Right cardiac atrium (tissue), 5 donors: ENCODE measurements at places on chromosomes 2 and 18. TPM values are rescaled to one million over a fixed set of nuclear protein-coding genes. Genes with fewer than 3 reads are reported as not detected.
A peak's percentile ranks its signal among the peaks of the same experiment; 100 is the strongest.

ITGA4 gene
- total RNA-seq, result 1.4 TPM

ABCG5 gene
- not detected for total RNA-seq

GRCh38 chr2:54290356-54291025, 34.5 kb upstream of the TSPYL6 start:
- DNase-seq, result no peak

OR6B2 gene
- total RNA-seq, result not detected

DNA sequence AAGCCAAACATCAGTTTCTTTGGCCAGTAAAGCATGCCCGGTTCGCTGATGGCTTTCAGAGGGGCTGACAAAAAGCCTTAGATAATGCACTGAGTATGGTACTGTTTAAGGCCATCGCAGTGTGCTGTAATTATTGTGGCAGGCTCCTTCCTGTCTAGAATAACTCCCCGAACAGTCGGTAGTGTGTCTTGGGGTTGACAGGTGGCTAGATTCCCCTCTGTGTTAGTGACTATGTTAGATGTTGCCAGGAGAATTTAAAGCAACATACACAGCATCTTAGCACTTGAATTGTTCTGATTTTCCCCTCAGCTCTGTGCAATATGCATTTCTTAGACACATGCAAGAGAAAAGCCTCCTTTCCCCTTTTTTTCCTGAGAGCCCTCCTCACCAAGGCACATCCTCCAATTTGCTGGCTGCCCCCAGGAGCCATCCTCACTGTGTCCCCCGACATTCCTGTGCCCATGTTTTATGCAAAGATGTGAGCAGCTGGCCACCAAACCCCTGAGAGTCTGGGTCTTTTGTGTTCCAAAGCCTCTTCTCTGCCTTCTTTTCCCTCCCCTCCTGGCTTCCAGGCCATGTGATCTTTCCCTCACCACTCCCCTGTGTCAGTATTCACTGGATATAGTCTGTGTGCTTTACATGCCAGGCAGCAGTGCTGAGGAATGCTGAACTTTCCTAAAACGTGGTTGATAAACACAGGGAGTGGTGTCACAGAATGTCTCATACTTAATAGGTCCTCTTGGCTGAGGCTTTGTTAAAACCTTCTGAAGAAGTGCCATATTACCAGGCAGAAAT, 331.5 kb downstream of the HRH4 start:
- DNase-seq, result no peak

DNA sequence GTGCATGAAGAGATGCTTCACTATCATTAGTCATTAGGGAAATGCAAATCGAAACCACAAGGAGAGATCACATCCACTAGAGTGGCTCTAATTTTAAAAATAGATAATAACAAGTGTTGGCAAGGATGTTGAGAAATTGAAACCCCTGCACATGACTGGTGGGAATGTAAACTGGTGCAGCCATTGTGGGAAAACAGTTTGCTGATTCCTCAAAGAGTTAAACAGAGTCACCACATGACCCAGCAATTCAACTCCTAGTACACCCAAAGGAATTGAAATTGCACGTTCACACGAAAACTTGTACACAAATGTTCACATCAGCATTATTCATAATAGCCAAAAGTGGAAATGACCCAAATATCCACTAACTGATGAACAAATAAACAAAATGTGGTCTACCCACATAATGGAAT, 179.5 kb downstream of the BCL2 start:
- DNase-seq, result no peak

LINC00305 gene
- total RNA-seq, result not detected

- no peak for DNase-seq
Measured at GRCh38 chr2:1137913-1138391, 187.3 kb downstream of the SNTG2 start.

DNA sequence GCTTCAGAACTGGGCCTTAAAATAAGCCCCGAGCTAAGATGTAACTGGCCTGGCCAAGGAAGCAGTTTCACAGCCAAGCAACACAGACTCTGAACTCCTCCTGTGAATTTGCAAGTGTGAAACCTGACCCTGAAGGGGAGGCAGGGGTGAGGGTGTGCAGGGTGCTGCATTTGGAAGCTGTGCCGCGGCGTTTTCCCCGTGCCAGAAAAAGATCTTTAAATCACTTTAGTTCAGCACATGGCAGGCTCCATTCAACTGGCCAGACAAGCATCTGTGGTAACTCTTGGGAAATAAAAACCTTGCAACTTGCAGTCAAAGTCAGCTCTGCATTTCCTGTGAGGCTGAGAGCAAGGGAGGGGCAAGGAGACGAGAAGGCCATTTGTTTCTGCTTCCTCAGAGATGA, 209.3 kb upstream of the SOX11 start:
- no peak for DNase-seq

DNA sequence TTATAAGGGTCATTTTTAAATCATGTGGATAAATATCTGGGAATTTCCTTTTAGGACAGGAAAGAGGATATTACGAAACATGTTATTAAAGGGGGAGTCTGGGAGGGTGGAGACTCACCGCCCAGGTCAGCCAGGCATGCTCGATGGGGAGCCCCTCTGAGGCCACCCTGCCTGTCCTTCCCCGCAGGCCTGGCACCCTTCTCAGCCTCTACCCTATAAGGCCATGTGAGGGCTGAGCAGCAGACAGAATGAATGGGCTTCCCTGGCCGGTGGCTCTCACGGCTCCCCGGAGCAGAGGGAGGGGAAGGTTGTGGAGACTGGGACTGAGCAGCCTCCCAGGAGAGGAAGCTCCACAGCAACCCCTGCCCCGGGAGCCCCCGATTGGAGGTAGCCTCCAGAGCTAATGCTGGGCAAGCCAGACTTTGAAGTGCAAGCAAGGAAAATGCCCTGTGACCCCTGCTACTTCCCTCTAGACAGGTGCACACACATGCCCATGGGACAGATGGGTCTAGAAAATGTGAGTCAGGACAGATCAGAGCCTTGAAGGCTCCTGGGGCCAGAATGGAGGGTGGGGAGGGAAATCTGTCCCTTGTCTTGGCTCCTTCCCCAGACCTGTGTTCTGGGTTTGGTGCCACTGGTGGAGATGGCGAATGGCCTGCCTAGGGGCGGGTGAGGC, 13.2 kb upstream of the ARMC9 start:
- peak; percentile 78 for DNase-seq

DNA sequence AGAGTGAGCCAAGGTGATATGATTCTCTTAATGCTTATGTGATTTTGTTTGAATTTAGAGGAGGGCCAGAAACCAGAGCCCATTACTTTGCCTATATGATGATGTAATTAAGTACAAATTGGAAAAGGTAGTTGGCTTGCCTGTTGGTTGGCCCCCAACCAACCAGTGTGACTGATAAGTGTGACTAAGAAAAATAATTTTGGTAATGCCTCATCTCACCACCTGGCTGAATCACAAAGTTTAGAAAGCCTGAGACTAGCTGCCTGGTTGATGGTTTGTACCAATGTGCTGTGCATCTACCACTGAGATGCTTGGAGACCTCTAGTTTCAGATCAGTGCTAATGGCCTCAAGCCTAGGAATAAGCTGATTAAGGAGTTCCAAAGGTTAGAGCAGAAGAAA, 338.7 kb downstream of the CDH2 start:
- DNase-seq, result no peak

TDRD15 gene
- not detected for total RNA-seq
